ENCODE measurements at places on chromosomes 4 and X.
A peak's percentile ranks its signal among the peaks of the same experiment; 100 is the strongest.

DNA sequence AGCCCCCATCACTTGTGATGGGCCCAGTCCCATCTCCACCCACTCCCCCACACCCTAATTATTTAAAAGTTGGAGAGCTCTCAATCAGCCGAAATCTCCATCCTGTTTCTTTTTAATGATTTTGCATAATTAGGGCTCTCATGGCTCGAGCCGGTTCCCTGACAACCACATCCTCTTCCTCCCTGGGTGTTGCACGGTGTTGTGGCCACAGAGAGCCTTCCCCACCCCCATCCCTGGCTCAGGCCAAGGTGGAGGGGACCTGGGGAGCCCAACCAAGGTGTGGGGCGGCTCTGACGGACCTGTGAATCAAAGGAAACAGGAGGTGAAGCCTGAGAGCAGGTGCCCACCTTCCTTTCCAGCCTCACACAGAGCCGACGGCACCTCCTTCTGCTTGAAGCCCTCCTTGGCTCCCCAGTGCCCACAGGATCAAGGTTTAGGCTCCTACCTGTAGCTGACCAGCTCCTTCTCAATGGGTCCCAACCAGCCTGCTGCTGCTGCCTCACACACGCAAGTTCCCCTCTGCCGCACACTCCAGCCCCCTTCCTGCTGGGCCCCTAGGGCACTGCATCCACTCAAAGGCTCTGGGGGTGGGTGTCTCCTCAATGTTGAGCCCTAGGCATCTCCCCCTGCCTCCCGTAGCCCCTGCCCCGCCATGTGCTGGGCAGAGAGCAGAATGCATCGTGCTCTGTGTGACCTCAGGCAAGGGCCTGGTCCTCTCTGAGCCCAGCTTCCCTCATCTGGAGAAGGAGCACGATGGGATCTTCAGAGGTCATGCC is 68.7 kb downstream of the WFS1 start:
- no peak for DNase-seq

DNA sequence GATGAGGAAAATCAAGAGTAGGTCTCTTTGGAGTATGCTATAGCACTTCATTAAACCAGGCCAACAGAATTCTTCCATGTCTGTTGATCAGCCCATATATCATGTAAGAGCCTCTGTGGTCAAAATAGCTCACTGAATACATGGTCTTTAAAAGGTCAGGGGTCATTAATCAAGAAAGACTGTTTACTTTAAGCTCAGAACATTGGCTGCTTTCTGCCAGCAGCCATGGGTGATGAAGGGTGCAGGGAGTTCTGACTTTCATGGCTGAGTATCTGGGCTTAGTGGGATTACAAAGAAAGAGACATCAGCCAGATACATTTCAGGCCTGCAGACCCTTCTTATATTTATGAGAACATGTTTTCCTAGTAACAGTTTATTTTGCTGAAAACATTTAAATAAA is 7.1 kb upstream of the C4orf54 start:
- peak; percentile 57 for DNase-seq

DNA sequence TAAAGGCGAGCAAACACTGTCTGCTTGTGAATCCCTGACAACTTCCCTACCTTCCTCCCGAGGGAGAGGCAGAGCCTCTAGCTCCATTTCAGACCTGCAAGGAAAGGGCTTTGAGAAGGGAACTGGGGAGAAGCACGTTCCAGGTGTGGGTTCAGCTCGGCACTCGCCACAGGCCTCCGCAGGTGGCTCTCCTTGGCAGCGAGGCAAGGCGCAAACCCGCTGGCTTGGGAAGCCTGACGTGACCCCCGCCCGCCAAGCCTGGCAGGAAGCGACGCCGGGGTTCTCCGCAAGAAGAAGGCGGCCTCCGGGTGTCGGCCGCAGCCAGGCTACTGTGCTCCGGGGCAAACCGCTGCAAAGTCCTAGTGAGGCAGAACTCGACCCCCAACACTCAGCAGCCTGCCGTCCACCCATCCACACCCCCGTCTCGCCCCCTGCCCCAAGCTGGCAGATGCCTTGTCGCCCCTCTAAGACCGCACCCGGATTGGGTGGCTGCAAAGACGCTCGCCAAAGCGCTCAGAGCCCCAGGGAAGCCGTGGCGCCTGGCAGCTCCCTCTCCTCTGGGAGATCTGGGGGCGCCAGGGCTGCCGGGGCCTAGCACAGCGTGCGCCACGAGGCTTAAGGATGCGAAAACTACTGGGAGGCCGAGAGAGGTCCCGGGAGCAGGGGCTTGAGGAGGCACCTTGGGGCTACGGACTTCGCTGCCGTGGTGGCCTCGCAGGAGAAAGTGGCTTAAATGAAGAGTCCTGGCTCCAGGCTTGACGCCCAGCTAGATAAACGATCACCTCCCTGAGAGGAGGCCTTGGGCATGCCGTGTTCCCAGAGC is 21.8 kb downstream of the NKX3-2 start:
- DNase-seq, result no peak

DNA sequence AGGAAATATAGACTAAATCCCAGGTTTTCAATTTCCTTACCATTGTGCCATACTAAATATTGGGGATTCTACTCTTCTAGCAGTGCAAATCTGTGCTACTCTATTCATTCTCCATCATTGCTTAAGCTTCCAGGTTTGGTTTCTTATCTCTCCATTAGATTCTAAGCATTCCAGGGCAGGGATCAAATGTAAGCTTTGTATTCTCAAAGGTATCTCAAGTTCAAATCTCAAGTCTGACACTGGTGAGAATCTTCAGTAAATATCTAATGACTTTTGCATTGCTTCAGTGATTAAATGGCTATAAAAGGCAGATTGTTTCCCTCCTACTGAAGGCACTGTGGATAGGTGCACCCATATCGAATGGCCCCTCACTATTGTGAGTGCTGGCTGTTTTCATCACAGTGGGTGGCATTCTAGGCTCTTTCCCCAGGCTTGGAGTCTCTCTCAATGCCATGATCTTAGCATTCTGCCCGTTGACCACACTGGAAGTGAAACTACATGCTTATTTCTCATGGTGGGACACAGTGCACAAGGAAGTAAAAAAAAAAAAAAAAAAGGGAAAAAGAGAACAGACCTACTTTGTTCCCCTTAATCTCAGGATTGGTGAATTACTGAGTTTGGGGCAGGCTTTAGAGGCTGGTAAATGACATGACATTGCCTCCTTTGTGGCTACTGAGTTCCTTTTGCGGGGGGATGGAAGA is 28.7 kb downstream of the FAM9C start:
- DNase-seq, result peak; percentile 23

- DNase-seq, result no peak
Observed at GRCh38 chr4:3262208-3263052, 13.5 kb downstream of the MSANTD1 start.

GRCh38 chrX:1529328-1529727 is 7.7 kb downstream of the P2RY8 start:
- DNase-seq, result no peak

DNA sequence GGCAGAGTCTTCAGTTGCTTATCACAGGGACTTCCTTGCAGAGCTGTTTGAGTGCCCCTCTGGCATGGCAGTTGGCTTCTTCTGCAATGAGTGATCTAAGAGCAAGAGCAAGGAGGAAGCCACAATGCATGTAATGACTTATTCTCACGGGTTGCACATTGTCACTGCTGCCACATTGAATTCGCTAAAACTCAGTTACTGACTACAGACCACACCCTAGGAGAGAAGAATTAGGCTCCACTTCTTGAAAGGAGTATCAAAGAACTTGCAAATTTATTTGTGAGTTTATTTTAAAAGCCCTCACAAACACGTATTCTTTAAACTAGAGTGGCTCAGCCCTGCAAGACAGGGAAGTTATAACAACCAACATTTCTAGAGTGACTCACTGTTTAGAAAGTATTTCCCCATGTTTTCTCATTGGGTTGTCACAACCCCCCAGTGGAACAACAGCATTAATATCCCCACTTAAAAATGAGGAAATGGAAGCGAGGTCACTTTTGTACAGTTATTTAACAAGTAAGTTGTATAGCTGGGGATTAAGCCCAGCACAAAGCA is 32.4 kb upstream of the RBPJ start:
- peak; percentile 55 for DNase-seq

- DNase-seq, result no peak
Observed at GRCh38 chr4:143257356-143257755, 72.6 kb downstream of the USP38 start.

DNA sequence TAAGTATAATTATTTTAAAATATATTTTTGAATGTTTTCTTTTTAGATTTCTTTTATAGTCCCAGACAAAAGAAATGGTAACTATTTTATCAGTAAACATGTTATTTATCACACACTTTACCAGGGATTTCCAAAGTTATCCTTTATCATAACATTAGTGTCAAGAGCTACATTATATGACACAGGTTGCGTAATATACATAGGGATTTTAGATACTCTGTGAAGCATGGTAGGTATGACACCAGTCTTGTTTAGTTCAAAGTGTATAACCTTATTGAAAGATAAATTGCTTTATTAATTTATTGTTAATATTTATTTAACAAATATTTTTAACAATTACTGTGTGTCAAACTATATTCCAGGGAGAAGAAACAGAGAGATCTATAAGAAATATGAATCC is 163.3 kb upstream of the PABPC4L start:
- no peak for DNase-seq

DNA sequence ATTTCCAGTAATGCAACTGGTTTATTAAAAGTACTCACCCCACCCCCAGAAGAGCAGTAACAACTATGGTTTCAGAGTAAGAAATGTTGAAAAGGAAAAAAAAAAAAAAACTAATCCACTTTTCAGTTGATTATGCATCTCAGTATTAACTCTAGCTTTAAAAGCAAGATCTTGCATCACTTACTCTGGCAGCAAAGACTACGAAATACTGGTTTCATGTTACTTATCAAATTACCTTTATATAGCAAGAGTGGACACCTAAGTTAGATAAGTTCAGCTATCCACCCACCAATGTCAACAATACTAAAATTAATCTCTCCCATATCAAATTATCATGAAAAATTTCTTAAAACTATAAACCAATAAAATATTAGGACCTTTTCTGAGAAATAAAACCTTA is 105.0 kb downstream of the ABCB7 start:
- no peak for DNase-seq

GRCh38 chrX:9794495-9794894 is 8.3 kb downstream of the SHROOM2 start:
- DNase-seq, result no peak

DNA sequence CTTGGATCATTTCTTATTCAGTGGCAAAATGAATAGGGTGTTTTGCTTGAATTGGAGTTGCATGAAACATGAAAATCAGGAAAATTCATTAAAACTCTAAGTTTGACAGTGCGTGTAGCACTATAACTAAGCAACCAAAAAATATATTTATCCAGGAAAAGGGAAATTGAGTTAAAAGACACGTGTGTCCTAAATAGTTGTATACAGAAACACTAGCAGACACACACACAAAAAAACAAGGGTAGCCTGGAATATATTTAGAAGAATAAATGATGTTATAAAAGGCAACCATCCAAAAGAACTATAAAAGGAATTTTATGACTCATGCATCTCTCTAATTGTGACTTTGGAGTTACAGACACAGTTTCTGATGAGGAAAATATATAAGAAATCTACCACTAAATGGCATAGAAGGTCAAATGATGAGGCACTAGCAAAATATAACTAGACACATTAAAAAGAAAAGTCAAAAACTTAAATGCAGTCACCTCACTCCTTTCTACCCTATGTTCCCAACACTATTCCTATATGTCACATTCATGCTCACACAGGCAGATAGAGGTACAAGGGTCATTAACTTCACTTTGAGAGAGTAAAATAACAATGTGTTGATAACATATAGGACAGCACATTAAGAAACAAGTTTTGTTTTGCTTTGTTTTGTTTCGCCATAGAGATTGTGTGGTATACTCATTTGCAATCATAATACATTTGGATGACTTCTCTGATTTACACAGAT is 793.6 kb upstream of the INTU start:
- peak; percentile 60 for DNase-seq

DNA sequence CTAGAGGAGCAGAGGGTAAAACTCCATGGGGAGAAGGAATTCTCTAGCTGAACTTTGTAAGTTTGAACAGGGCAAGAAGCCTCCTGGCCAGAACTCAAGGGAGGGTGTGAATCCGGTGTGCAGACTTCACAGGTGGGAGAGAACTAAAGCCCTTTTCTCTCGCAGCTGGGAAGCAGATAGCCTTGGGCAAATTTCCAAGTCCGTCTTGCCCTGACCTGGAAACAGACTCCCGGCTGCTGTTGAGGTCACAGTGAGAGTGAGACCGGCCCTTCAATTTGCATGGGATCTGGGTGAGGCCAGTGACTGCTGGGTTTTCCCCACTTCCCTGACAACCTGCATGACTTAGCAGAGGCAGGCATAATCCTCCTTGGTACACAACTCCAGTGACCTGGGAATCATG is 94.5 kb upstream of the ZNF827 start:
- no peak for DNase-seq

- DNase-seq, result no peak
Observed at GRCh38 chr4:98646422-98646821, 12.0 kb downstream of the TSPAN5 start.

DNA sequence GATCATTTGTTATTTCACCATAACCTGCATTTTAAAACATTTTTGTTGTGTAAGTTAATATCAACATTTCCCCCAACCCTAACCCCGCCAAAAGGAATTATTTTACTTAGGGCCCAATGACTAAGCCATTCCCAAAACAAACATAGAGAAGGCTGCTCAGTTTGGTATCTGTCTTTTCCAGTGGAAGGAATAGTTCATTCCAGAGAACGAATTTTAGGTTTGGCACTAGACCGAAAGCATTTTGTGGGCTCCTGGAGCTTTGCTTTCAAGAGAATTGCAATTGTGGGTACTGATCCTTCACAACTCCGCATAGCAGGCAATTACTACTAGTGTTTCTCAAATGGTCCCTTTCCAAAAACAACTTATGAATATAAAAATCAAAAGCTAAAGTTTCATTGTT is 226.7 kb upstream of the MAD2L1 start:
- DNase-seq, result peak; percentile 77

- no peak for DNase-seq
Observed at GRCh38 chr4:1725521-1725920, 4.2 kb downstream of the TACC3 start.

DNA sequence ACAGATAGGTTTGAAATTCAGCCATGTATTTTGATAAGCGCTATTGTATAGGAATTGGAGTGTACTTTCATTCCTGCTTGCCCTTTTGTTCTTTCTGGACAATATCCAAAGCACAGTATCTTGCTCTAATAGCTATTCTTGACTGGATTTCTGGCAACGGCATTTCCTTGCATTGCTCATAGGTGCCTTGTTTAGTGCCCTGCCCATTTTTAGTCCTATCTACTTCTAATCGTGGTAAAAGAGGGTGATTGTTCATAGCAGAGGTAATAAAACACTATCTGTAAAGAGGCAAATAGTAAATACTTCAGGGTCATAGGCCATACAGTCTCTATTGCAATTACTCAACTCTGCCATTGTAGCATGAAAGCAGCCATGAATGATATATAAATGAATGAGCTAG is 155.9 kb downstream of the IL1RAPL2 start:
- DNase-seq, result no peak

- DNase-seq, result no peak
Observed at GRCh38 chrX:12488771-12489170, 302.4 kb upstream of the PRPS2 start.

DNA sequence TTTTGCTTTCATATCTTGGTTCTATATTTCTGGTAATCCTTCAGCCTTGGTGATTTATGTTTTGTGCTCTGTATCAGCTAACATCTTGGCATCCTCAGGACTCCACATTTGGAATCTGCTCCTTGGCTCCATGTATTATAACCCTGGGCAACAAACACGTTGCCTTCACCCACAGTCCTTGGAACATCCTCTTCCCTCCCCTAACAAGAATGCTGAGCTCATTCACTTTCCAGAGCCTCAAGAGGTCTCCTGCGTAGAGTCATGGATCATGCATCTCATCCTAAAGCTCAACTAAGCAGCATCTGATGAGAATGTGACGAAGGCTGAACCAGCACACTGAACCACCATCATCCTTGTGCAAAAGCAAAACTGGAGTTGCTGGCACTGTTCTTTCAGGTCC is 60.5 kb upstream of the C1GALT1C1 start:
- no peak for DNase-seq

GRCh38 chr4:135824759-135825296 is 1623.2 kb upstream of the PABPC4L start:
- no peak for DNase-seq

Measured in fibroblast of lung (primary cell).